Left kidney (tissue), 8 donors: ENCODE measurements at places on chromosomes 3 and 15. TPM values are rescaled to one million over a fixed set of nuclear protein-coding genes. Genes with fewer than 3 reads are reported as not detected.

IL17RD gene
- 66.6 TPM for polyA plus RNA-seq

PRSS50 gene
- polyA plus RNA-seq, result 3.2 TPM

GRCh38 chr15:73950831-73951561, 24.7 kb downstream of the LOXL1 start:
- peak; percentile 86 for DNase-seq

GRCh38 chr15:42144841-42145375, 11.5 kb downstream of the PLA2G4F start:
- DNase-seq, result no peak

DNA sequence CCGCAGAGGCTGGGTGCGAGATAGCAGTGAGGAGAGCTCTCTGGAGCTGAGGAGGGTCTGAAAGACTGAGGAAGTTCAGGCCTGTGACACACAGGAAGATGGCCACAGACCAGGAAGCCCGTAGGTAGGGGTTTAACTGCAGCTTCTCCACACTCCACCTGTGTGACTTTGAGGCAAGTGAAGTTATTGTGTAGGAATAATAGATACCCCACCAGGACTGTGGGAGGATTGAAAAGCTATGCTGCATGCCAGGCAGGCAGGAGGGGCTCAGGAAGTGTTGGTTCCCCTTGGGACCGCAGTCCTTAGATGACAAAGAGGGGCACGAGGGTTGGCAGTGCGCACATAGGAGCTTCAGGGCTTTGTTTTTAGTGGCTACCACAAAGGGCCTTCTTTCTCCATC, 50.9 kb downstream of the MAGEF1 start:
- no peak for DNase-seq
